Left renal pelvis (tissue), 4 donors: ENCODE measurements at places on chromosomes 4 and X.

DNA sequence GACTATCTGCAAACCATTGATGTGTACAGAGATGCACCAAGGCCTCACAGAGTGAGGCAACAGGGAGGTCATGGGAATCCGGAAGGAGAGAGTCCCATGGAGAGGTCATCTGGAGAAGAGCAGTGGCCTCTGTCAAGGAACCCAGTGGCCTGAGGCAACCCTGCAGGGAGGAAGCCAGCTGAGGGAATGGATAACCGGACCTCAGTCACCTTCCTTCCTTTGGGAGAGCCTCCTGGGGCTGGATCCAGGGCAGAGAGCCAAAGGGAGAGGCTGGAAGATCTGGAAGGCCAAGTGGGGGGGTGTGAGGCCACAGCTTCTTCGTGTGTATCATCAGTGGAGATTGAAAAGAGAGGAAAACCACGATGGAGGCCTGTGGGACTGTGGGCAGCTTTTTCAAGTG is 24.3 kb upstream of the CD38 start:
- no peak for DNase-seq

GRCh38 chr4:143404555-143404954 is 67.9 kb downstream of the GAB1 start:
- DNase-seq: no peak

DNA sequence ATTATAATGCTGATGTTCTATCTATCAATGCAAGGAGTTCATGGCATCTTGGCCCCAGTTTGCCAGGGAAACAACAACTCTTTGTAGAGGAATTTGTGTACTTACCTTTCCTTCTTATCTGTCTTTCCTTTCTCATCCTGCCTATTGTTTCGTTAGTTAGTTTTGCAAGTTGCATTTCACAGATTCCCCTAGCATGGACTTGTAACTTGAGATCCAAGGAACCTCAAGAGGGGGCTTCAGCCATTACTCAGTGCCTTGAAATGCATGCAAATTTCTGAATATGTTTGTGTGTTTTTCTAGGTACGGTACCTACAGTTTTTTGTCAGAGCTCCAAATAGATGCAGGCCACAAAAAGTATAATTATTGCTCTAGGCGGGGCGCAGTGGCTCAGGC is 203.6 kb downstream of the LDB2 start:
- no peak for DNase-seq

DNA sequence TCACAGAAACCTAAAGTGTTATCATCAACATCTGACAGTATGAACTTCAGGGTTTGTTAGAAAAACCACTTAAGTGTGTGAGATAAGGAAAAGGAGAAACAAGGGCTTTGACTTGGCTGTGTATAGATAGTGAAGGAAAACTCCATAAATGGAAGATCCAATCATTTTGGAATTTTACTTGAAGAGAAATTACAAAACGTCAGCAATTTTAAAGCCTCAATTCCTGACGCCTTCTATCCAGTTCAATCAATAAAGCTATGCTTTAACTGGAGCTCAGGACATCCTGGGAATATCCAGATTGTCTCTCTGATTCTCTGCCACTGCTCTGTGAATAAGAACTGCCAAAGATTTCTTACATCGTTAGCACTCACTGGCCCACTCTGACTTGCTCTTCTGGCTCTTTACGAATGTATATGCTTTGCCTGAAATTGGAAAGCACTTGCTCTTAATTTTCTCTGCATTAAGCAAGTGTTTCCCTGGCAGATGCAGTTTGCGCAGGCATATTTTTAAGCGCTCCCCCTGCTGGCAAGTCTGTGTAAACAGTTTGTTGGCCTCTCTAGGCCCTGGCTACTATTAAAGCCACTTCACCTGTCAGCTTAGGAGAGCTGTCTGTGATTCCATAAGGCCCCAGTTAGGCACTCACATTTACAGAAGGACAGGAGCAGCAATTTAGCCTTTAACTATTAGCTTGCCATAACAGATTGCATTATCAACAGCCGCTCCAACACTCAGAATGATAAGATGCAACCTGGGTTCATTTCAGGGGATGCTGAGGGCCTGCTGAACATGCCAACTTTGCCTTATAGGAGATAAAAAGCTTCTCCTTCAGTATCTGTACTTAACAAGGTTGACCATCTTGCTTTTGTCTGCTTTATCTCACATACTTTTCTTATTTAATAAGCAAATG is 251.4 kb upstream of the DDX53 start:
- peak; percentile 22 for DNase-seq

- no peak for DNase-seq
Measured at GRCh38 chr4:103499094-103499493, 220.7 kb downstream of the TACR3 start.

DNA sequence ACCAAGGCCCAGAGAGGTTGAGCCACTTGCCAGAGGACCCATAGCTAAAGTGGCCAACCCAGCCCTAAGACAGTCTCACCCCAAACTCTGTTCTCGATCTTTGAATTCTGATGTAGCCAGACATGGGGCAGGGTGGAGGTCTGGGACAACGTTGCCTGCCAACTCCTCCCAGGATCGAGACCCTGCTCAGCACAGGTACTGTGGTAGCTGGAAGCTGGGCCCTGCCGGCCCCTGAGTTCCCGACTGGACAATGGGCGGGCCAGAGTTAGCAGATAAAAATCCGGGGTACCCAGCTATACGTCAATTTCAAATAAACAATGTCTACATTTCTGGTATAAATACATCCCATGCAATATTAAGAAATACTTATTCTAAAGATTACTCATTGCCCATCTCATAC is 35.3 kb downstream of the ADRA2C start:
- no peak for DNase-seq

- no peak for DNase-seq
Measured at GRCh38 chrX:41180194-41180908, 95.1 kb downstream of the USP9X start.
